RCC 7860 (cell line): ENCODE measurements at places on chromosomes 2 and 18.

- no peak for DNase-seq
Observed at GRCh38 chr2:9965119-9965822, 13.8 kb downstream of the GRHL1 start.

DNA sequence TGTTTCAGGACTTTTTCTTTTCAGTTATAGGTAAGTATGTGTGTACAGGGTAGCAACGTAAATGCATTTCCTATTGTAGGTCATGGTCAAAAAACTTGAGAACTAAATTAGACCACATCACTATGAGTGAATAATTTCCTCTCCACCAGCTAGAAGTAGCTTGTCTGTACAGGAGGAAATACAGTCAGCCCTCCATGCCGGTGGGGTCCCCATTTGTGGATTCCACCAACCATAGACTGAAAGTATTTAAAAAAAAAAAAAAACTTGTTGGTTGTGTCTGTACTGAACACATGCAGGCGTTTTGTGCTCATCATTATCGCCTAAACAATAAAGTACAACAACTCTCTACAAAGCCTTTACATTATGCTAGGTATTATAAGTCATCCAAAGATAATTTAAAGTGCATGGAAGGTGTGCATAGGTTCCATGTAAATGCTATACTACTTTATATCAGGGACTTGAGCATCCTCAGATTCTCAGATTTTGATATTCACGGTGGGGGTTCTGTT is 94.2 kb upstream of the NDUFV2 start:
- DNase-seq, result no peak

DNA sequence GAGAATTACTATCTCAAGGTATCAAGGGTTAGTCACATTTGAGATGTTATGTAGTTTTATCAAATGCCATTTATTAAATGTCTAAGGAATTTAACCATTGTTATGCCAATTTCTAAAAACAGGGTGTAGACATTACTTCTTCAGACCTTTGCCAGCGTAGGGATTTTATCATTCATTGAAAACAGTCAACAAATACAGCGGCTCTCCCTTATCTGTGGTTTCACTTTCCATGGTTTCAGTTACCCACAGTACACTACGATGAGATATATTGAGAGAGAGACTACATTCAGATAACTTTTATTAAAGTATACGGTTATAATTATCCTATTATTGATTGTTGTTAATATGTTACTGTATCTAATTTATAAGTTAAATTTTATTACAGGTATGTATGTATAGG is 234.7 kb downstream of the TMX3 start:
- no peak for DNase-seq

- DNase-seq, result no peak
Observed at GRCh38 chr2:128436479-128437203, 118.0 kb upstream of the HS6ST1 start.

DNA sequence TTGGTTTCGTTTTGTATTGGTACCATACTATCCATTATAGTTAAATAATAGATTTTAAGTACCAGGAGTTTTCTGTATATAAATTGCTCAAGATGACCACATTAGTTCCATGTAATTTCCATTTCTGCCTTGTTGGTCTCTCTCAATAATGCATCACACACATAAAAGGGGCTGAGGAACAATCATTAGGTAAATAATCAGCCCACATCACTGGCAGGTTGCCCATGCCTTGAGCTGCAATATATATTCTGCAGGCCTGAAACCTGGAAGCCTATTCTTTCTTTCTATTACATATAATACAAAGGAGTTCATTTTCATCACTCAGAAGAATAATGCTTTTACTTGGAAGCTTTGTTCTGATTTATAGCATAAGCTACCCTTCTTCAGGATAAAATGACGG is 616.1 kb upstream of the PKDCC start:
- DNase-seq, result no peak

GRCh38 chr2:88765154-88765888 is 73.8 kb downstream of the RPIA start:
- DNase-seq, result no peak

DNA sequence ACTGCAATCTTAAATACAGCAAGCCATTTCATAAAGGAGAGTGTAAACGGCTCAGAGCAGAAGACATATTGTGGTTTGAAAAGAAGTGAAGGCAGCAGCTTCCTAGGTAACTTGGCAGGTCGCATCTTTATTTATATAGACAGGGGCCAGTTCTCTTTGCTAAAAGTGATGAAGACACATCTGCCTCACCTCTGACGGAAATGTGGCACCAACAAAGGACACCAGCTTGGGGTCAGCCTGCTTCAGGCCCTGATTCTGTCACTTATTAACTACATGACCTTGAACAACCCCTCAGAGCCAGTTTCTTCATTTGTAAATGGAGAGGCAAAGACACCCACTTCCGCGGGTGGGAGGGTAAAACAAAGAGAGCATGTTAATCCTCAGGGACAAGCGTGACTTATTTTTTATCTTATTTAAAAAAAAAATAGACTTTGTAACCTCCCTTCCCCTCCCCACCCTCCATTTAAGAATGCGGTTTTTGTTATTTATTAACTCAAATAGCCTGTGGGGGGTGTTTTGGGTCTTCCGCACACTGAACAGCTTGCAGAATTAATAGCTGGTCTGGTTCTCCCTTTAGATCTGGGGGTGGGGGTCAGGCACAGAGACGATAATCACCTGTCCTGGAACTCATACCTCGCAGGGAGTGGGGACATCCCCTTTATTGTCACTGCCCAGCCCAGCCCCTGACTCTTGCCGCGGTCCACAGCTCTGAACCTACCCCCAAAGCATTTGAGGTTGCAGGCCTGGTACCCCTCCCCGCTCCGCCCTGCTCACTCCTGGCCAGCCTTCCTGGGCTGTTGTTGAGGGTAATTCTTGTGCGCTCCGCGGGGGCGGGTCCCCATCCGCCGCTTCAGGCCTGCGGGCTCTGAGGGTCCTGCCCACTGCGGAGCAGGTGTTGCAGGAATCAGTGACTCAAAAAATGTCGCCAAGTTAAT is 64.2 kb upstream of the TMEM17 start:
- DNase-seq, result peak; percentile 83

DNA sequence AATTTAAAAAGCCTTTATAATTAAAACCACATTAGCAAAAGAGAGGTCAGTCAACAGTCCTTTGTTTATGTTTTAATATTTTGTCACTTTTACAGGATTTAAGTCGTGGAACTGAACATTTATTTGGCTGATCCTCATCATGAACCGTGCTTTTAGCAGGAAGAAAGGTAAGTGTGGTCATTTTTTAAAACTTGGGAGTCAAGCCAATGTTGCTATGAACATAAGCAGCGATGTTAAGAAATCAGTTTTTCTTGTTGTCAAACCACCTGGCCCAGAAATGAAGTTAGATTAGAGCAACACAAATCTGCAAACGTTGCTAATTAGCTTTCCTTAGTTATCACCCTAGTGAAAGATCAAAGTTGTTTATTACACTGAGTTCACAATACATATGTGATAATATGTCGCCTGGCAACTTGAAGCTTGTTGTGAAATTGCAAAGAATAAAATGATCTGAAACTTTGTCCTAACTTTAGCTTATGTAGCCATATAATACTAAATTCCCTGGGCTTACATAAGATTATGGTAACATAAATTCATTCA is 186.0 kb downstream of the GULP1 start:
- no peak for DNase-seq

DNA sequence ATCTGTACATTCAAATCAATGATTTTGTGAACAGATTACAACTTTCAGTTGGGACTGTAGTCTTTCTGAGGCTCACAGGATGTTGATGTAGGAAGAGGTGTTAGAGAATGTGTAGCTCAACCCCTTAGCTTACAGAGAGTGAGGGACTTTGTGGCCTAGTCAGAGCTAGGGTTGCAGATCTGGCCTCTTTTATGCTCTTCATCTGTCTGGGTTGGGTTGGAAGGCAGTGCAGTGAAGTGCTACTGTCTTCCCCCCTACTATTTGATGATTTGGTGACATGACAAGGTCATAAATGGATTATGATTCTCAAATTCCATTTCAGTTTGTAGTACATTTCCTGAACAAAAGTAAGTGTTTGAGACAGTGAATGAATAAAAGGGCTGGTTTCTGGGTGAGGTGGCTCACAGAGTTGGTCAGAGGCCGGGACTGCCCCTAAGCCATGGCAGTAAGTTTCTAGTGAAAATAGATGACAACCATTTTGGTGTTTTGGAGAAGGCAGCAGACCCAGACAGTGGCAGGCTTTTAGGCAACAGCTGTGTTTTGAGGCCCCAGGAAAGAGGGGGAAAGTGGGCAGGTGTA is 21.6 kb downstream of the MAP4K4 start:
- no peak for DNase-seq

- DNase-seq, result no peak
Observed at GRCh38 chr2:119142824-119143223, 15.7 kb downstream of the C1QL2 start.

GRCh38 chr2:135916207-135916606 is 40.0 kb upstream of the MCM6 start:
- DNase-seq, result peak; percentile 10

- no peak for DNase-seq
Observed at GRCh38 chr2:216569765-216570164, 63.5 kb upstream of the IGFBP2 start.

DNA sequence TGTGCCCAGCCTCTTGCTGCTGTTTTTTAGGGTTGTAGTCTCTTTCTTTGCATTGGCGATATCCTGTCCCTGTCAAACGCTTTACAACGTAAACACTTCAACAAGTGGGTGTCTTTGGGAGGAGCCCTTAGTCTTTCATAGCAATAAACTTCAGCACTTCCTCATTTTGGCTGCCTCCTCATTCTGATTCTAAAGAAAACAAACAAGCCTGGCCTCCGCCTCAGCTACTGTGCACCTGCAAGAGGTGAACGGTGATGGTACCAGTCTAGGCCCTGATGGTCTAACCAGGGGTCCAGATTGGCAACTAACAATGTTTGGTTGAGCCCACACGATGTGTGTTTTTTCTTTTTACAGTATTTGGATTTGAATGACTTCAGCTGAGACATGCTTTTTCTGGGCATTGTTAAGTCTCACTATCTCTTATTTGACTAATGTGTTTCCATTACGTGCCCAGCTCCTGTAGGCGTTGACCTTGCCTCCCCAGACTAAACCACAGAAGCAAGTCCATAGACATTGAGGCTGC is 53.2 kb upstream of the CUL3 start:
- no peak for DNase-seq

DNA sequence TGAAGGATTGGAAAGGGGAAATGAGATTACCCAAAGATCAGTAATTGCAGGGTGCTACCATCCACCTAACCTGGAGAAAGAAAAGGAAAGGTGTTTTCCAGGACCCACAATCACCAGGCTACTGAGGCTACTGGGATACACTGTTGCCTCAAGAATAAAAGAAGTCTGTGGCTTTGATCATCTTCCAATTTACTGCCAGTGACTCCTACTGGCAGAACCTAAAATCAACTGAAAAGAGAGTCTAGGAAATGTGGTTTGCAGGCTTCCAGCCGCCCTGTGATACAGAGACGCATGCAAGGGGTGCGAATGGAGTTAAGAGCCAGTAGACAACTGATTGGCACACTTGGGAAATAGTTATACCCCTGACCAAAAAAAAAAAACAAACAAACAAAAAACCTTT is 16.6 kb upstream of the TTL start:
- no peak for DNase-seq

GRCh38 chr2:1504311-1504750 is 91.1 kb downstream of the TPO start:
- DNase-seq, result no peak

DNA sequence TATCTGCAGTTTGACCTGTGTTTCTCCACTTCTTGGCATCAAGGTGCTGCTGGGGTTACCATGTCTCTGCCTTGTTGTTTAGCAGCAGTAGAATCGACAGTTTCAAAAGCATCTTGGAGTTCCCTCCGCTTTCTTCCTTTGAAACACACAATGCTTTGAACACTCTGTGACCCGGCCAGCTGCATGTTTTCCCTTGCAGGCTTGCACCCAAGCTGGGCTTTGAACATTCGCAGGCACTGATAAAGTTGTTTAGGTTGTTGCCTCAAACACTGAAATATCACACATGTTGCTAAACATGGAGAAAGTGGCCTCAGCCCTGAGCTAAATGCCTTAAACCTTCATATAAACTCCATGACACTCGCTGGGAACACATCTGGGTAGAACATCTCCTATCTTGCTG is 251.7 kb downstream of the TSN start:
- DNase-seq, result no peak

DNA sequence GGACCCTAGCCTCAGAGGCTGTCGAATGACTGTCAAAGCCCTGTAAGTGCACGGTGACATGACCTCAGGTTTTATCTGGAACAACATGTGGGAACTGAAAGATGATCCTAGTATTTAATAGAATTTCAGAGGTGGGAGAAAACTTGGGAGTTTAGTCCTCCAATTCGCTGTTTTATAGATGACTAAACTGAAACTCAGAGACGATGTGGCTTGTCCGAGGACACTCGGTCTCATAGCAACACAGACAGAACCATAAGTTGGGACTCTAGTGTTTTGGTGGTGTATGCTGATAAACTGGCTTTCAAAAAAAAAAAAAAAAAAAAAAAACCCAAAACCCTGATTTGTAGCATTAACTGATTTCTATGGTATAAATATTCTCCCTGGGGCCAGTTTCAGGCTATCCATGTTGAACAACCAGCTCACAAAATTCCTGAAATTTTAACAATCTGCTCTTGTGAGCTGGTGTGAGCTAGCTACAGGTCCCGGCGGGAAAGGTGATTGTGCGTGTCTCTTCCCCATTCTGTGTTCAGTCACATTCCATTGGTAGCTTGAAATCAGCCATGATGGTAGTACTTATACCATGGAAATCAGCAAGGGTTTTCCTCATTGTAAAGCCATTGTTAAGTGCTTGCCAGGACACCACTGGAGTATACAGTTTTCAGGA is 195.5 kb upstream of the EPAS1 start:
- no peak for DNase-seq

DNA sequence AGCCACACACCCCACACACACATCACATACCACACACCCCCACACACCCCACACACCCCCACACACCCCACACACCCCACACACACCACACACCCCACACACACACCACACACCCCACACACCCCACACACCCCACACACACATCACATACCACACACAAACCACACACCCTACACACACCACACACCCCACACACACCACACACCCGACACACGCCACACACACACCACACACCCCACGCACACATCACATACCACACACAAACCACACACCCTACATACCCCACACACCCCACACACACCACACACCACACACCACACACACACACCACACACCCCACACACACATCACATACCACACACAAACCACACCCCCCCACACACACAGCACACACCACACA is 22.4 kb downstream of the TWIST2 start:
- no peak for DNase-seq

GRCh38 chr2:178074123-178075005 is 1.8 kb upstream of the PDE11A start:
- no peak for DNase-seq

DNA sequence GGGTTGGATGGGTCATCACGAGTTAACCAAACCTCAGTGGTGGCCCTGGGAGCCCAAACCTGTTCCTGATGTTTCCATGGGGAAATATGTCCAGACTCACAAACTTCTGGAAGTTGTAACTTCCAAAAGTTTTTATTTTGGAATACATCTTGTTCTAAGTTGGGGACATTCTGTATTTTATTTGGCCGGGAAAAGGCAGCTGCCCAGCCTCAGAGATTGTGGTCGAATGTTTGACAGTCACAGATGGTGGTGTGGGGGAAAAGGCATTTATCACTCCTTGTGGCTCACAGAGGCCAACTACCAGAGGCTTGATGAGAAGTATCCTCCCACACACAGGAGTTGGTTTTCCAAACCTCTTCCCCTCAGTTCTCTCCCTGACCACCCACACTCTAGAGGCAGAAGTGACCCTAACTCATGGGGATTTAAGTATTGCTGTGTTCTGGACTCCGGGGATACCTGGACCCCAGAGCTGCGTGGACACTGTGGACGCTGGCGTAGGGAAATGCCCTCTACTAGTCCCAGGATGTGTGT is 124.7 kb upstream of the PPP1CB start:
- no peak for DNase-seq
